ENCODE measurements at places on chromosomes 12 and 14.

DNA sequence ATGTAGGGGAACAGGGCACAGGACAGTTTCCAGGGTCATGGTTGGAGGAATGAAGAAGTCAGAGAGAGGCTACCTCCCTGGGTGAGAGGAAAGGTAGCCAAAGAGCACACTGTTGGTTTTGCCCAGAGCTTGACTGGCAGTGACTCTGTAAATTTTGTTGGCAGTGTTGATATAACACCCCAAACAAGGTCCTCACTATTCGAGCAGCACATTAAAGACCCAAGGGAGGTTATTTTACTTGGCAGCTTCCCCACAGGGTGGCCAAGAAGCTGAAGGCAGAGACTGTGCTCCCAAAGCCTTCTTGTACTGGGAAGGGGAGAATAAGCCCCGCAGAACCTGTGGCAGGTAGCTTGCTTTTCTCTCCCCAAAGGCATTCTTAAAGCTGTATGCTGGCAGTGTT, 40.6 kb downstream of the WSCD2 start:
- DNase-seq = no peak

DNA sequence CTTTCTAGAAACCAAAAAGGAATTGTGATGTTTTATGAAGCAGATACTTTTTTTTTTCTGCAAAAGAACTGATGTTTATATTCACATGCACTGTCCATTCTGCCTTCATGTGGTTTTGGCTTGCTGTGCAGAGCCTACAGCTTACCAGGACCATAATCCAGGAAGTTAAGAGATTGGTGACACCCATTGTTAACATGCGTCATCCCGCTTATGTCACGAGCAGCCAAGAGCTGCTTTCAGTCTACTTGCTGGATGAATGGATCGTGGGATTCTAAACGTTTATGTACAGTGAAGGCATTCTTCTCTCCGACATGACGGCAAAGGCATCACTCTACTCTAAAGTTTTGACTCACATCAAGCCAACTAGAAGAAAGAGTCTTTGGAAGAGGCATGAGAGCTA, 76.6 kb downstream of the PAX9 start:
- DNase-seq = no peak

DNA sequence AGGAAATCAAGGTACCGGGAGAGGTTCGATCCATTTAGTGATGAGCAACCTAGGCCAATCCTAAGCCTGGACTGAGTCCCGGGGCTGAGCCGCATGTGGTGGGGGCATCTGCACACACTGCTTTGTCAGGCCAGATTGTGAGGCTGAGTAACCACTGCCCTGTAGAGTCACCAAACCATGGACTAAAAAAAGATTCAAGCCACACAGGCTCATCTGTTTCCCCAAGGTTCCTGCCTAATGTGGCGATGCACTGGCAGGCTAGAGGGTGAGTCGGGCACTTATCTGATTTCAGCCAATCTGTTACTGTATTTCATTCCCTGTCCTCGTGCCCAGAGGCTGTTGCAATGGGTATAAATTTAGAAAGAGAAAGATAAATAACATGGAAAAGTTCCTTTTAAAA, 140.8 kb downstream of the TTC7B start:
- DNase-seq = no peak

DNA sequence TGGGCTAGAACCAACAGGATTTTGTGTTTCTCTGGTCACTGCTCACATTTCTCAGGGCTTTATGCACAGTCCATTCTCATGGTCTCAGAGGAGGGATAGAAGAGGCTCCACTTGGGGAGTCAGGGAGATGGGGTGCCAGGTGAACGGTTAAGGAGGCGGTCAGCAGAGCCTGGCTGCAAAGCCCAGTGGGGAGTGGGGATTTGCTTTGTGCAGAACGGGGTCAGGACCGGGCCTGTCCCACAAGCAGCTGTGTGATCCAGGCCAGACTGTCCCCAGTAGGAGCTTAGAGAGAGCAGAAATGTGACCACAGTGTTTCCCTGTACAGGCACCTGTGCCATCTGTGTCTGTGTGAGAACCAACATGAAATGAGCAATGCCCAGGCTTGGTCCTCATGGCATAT, 4.1 kb downstream of the CMTM5 start:
- DNase-seq = no peak

GRCh38 chr14:20417250-20418186, 4.2 kb upstream of the TEP1 start:
- no peak for DNase-seq

- no peak for DNase-seq
These were observed 13.2 kb downstream of the ZNF219 start for GRCh38 chr14:21084998-21085853.

DNA sequence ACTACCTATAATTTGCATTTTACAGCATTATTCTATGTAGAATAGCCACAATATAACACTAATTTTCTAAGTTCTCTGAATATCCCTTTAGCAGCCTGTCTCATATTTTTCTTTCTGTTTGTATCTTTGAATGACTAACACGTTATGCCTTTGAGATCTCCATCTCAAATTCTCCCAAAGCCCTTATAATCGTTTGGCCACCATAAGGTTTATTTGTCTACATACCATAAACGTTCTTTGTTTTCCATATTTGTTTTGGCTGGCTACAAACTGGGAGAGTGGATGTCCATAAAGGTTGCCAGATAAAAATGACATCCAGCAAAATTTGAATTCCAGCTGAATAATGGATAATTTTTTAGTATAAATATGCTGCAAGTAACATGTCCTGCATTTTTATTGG, 203.7 kb downstream of the STXBP6 start:
- no peak for DNase-seq

- DNase-seq = no peak
These were observed 18.8 kb upstream of the SDR39U1 start for GRCh38 chr14:24461336-24461735.

DNA sequence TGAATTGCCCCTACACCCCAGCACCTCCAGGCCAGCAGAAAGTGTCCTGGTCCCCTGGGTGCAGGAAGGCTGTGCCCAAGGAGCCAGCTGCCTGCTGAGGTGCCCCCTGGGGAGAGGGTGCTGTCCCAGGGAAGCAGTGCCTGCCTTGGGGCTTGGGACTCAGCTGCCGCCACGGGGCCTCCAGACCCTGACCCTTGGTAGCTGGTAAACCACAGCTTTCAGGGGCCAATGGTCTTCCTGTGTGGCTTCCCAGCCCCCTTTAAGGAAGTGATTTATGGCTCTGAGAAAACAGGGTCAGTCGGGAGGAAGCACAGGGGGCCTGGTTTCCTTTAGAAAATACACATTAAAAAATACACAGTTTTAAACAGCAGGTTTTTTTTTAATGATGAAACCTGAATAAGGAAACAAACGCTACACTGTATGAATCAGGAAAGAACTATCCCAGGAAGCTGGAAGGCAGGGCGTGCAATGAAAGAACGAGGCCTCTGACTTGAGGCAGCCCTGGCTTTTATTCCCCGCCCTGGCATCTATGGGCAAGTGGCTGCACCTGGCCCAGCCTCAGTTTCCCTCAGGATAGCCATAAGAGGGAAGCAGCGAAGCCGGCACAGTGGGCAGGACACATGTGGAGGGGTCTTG, 40.6 kb upstream of the EML1 start:
- no peak for DNase-seq

DNA sequence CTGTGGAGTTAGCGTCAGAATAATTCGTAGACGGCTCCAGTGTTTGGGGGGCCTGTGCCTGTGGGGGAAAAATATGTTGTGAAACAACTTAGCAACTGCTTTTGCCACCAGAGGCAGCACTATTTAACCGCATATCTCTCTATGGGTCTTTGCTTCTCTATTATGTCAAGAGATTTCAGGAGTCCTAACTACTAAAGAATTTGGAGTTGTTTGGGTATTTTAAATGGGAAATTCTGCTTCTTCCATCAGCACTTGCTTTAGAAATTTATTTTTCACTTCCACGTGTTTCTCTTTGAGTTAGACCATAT, 594 bp upstream of the CLEC14A start:
- DNase-seq = no peak

- DNase-seq = peak; percentile 93
These were observed 58.0 kb downstream of the TTC7B start for GRCh38 chr14:90758028-90758889.

DNA sequence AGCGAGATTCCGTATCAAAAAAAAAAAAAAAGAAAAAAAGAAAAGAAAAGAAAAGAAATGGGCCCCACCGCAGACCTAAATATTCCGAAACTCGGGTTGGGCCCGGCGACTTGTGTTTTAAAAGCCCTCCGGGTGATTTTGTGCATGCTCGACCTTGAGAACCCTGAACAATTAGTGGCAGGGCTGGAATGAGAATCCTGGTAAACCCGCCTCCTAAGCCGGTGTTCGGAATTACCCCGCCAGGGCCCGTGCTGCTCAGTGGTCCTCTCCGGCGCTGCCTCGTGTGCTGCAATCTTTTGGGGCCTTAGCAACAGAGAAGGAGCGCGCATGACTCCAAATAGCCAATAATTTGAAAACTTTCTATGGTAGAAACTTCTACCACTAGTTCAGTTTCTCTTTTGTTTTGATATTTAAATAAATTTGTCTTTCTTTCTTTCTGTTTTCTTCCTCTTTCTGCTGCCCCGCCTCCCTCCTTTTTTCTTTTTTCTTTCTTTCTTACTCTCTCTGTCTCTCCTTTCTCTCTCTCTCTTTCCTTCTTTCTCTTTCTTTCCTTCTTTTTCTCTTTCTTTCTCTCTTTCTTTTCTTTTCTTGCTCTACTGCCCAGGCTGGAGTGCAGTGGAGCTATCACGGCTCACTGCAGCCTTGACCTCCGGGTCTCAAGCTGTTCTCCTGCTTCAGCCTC, 1.5 kb upstream of the GALNT6 start:
- DNase-seq = no peak

- no peak for DNase-seq
These were observed 13.8 kb upstream of the METAP2 start for GRCh38 chr12:95460105-95460504.

- DNase-seq = no peak
These were observed 3.9 kb downstream of the CEBPE start for GRCh38 chr14:23115039-23115731.

GRCh38 chr14:97724265-97724731, 927.1 kb downstream of the VRK1 start:
- peak; percentile 21 for DNase-seq

GRCh38 chr14:101624536-101624935, 63.2 kb downstream of the DIO3 start:
- DNase-seq = no peak

- DNase-seq = no peak
These were observed 107.1 kb downstream of the GPR135 start for GRCh38 chr14:59358102-59358501.

DNA sequence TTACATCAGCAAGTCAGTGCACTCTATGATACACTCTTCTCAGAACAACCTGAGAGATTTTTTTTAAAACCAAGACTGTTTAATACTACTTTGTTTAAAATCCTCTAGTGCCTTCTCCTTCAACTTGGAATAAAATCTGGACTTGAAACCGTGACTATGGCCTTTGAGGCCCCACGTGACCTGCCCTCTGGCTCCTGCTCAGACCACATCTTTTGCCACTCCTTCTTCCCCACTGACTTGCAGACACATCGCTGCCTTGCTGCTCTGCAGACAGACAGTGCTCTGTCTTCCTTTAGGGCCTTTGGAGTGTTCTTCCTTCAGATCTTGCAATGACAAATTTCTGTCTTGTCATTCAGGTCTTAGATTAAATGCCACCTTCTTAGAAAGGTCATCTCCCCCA, 48.5 kb downstream of the TTC8 start:
- no peak for DNase-seq

GRCh38 chr12:7989827-7990491, 42.6 kb upstream of the FOXJ2 start:
- DNase-seq = peak; percentile 14

DNA sequence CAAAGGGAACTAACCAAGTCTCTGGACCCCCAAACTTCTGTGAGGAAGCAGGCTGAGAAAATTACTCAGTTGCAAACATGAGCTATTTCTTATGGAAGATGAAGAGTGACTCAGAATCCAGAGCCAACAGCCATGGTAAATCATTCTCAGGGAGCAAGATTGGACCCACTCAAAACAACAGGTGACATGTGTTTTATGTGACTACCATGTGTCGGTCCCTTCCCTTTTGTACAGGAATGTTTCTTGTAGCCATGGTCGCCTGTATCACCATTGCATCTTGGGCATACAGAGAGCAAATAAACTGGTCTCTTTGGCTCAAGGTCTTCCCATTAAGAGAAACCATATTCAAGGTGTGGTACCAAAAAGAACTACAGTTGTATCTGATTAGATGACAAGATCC, 75.4 kb upstream of the COCH start:
- DNase-seq = no peak

DNA sequence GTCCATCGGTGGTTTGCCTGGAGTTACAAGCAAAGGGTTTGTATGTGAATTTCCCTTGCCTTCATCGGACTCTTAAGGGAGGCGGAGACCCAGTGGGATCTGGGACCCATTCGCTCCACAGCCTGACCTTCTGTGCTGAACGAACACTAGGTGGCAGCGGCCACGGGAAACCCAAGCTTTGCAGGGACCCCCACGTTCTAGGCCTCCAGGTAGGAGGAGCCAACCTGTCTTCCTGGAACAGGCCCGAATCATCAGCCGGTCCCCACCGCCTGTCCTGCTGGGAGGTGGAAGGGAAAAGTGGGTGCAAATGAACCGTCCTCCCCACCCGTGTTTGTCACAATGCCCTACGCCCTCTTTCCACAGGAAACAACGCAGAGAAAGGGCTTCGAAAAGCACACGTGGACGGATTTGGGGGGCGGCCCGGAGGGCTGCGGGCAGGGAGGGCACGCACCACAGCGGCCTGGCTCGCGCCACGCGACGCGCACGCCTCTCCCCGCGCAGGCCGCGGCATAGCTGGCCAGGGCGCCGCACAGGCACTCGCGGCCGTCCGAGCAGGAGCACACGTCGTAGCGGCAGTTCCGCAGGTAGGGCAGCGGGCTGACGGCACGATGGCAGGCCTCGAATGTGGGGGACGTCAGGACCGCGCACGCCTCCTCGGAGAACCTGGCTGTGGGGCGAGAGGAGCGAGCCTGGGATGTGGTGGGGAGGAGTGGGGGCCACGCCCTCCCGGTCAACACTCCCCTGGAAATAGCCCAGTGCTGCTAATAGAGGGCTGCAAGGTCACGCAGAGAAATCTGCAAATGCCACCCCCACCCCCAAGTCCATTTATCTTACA, 67.8 kb downstream of the VWF start:
- no peak for DNase-seq

DNA sequence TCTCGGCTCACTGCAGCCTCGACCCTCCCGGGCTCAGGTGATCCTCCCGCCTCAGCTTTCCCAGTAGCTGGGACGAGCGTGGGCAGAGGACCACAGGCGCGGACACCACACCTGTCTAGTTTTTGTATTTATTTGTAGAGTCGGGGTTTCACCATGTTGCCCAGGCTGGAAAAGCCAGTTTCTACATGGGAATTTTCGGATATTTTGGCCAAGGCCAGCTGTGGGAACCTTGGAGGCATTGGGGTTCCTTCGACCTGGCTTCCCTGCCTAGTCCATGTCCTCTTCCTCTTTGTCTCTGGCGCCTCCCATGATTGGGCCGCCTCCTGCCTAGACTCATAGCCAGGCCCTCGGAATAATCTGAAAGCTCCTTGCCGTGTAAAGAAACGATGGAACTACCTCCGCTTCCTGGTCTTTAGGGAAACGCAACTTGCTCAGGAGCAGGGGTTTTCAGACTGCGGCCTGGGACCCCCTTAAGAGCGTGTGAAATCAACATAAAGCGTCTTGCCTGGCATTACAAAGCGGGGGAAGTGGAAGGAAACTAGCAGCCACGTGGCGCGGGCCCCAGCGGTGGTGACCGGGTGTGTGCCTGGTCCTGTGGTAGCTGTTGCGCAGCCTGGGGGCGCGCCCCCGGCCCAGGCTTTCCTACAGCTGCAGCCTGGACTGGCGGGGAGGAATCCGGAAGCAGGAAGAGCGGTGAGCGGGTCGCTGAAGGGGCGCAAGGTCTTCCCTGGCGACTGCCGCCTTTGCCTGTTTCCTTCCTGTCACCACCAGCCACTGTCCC, 1.4 kb upstream of the HSP90AA1 start:
- peak; percentile 22 for DNase-seq
